ENCODE measurements at places on chromosomes 1 and 21.

- no peak for DNase-seq
Observed at GRCh38 chr1:38486085-38486484, 373.5 kb downstream of the RRAGC start.

DNA sequence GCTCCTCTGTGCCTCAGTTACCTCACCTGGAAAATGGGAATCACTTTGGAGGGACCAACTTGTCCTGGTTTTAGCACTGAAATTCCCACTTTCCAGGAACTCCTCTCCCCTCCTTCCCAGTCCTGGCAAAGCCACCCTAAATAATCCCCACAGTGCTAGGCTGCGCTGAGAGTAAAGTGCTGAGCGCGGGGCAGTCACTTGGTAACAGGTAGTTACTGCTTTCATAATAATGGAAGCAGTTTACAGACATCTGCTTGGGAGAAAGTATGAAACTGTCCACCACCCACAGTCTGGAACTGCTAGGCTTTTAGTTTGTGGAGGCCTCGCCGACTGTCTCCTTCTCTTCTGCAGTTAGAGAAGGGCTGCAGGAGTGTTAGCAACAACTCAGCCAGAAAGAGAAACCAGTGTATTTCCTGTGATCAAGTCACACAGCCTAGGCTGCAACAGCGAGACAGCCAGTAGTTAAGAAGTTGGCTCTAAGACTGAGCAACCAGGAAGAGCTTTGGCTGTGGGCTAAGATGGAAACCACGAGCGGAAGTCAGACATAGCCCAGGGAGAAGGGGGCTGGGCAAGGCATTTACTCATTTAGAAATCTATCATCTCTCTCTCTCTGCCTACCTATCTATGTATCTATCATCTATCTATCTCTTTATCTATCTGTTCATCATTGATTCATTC lies 30.8 kb upstream of the ABCG1 start:
- DNase-seq = no peak

DNA sequence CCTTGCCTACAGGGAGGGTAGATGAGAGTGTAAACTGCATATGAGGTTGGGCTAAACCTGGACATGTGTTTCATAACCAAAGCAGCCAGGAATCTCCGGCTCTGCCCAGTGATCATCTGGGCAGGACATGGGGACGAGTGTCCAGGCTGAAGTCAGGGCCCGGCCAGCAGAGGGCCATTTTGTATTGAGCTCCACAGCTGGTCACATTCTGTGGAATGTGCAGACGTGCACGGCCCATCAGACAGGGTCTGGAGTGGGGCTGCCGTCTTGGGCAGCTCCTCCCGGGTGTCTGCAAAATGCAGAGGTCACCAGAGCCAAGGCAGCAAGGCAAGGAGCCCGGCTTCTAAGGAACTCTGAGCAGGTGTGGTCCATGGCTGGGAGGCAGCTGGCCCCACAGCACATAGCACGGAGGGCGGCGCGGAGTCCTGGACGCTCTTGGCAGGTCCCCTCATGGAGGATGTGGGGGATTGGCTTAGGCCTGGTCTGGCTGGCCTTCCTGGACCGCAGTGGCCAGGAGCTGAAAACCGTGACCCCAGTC lies 6.2 kb downstream of the LRRC3 start:
- no peak for DNase-seq

DNA sequence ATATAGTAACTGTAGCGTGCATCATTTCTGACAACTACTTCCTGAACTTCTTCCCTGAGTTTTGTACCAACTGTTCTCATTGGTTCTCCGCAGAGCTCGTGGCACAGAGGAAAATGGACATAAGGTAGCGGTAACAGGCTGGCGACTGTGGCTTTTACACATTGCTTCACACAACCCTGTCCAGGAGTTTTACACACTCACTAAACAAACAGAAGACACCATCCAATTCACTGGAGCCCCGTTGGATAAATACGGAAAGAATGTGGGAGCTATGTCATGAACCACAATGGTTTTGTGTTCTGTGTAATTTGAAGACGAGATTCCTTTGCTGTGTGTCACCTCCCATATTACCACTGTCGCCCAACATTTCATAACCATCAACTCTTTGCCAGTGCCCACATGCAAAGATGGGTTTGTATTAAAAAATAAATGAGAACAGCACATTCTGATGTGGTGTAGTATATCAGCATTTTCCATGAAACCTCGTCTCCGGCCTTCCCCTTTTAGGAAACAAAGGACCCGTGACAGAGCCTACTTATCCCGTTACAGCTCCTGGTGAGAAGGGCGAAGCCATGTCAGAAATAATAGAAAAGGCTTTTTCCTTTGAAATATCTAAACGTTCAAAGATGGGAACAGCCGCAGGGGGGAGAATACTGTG lies 47.4 kb upstream of the ENAH start:
- no peak for DNase-seq

DNA sequence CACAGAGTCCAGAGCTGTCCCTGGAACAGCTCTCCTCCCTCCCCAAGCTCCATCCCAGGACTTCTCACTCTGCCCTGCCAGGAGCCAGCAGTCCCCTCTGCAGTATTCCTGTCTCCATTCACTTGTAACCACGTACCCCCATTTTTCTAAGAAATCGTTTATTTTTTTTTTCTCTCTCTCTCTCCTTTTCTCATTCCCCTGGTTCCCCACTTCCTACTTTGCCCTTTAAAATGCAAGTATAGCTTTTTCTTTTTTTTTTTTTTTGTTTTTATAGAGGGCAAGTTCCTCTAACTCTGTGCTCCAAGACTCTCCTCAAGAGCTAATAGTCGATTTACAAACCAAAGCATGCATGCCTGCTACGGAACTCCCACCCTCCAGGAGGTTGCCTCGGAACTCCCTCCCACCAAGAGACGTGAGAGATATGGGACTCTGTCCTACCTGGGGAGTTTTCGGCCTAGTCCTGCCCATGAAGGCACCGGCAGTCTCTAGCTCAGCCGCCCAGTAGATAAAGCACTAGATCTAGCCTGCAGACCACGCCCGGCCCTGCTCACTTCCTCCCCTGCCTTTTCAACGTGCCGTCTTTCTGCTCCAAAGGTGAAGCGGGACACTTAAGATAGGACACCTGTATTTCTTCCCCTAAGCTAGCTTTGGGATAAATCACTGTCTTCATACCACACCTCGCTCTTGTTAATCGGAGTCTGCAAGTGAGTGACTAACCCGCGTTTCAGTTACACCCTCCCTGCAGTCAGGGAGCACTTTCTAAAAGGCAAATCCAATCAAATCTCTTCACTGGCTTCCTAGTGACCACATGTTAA lies 27.7 kb downstream of the TNFRSF9 start:
- DNase-seq = no peak

GRCh38 chr1:59418363-59419144 lies 121.7 kb downstream of the FGGY start:
- no peak for DNase-seq

DNA sequence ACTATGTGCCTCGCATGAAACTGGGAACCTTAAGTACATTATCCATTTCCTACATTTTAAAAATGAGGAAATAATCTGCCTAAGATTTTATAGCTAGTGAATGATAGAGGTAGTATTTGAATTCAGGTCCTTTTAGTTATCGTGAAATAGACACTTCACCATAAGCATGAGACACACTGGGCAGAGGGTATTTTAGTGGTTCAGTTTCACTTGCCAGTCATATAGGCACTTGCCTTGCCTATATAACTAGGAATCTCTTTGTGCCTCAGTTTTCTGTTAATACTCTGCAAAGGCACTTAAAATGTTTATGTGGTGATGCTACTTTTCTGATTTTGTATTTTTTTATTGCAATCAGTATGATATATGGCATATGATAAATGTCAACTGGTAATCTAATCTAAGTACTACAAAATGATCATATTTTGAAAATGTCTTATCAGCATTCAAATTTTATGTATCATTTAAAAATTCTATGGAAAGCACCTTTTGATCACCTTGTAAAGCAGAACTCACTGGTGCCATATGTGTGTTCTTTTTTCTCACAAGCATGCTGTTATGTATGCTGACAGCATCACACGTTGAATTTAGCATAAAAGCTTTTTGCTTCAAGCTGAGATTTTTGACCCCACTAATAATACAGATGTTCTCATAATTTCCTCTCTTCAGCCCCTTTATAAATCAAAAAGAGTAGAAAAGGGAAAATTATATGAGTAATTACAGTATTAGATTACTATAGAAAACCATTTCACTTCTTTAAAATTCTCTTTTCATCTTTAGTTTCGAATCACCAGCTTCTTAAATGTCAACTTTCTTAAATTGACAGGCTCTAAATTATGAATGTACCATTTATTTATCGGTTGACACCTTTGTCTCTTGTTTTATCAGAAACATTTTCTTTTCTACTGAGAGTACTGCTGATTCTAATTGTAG lies 52.6 kb downstream of the RPS6KC1 start:
- no peak for DNase-seq

DNA sequence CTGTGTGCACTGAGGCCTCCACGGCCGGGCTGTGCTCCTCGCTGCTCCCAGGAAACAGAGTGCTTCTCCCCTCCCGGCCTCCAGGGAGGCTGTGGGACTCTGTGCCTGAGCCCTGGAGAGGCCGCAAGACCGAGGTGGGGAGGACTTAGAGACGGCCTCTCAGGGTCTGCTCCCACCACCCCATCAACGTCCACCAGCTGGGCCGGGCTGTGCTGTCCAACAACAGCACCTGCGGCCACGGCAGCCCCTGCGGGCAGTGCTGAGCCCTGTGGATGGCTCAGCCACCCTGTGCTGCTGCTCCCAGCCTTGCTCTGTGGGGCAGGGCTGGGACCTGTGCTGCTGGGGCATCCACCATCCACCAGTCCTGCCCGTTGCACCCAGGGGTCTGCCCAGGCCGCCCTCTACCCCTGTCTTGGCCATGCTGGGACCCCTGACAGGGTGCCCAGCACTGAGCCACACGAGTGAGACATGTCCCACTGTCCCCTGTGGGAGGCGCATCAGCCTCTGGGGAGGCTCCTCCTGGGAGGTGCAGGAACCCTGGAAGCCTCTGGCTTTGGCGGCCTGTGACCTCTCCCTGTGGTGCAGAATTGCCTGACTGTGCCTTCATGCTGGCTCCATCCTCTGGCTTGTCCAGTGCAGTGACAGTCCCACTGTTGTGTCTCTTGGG lies 31.2 kb upstream of the LRRC3 start:
- DNase-seq = no peak

- no peak for DNase-seq
Observed at GRCh38 chr1:40404670-40405462, 31.3 kb downstream of the SMAP2 start.

GRCh38 chr1:94327001-94327690 lies 89.8 kb upstream of the ARHGAP29 start:
- DNase-seq = no peak

- DNase-seq = no peak
Observed at GRCh38 chr1:9399510-9400424, 107.1 kb downstream of the SPSB1 start.

GRCh38 chr1:26218906-26219494 lies 15.0 kb upstream of the CEP85 start:
- DNase-seq = no peak

DNA sequence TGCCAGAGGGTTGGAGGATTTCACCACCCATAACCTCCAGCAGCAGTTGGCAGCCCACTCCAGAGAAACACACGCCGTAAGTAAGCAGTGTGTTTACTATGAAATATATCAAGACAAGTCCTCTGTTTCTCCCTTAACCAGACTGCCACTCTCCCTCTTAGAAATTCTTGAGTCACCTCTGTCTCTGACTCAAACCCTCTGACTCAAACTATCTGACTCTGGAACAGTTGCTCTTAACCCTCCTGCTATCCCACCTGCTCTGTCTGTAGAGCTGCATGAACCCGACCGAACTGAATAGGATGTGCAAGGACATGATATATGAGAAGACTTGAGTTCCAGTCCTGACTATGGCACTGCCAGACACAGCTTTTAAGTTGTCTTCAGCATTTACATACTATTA lies 14.1 kb downstream of the INPP5B start:
- DNase-seq = no peak
